ENCODE measurements at places on chromosomes 6 and 20. TPM values are rescaled to one million over a fixed set of nuclear protein-coding genes. Genes with fewer than 3 reads are reported as not detected.

LRRC1 gene
- 2.6 TPM for total RNA-seq

SRSF12 gene
- 12.1 TPM for total RNA-seq

ADGB gene
- not detected for total RNA-seq

RPP21 gene
- 36.7 TPM for total RNA-seq

PNLDC1 gene
- not detected for total RNA-seq

MTFR2 gene
- 1.9 TPM for total RNA-seq

CRISP3 gene
- not detected for total RNA-seq

ESR1 gene
- not detected for total RNA-seq

PCMT1 gene
- 147 TPM for total RNA-seq

TFAP2A gene
- total RNA-seq = 0.32 TPM

PROKR2 gene
- total RNA-seq = 0.86 TPM

MLN gene
- not detected for total RNA-seq

GRCh38 chr20:56957737-56958553, 308.5 kb downstream of the BMP7 start:
- H3K36me3 ChIP-seq = peaks cover 5% of the 10 kb centered on the region
- peak overlapping the region; percentile 99 for H3K27ac ChIP-seq
- peak overlapping the region; percentile 72 for H3K4me3 ChIP-seq

DNA sequence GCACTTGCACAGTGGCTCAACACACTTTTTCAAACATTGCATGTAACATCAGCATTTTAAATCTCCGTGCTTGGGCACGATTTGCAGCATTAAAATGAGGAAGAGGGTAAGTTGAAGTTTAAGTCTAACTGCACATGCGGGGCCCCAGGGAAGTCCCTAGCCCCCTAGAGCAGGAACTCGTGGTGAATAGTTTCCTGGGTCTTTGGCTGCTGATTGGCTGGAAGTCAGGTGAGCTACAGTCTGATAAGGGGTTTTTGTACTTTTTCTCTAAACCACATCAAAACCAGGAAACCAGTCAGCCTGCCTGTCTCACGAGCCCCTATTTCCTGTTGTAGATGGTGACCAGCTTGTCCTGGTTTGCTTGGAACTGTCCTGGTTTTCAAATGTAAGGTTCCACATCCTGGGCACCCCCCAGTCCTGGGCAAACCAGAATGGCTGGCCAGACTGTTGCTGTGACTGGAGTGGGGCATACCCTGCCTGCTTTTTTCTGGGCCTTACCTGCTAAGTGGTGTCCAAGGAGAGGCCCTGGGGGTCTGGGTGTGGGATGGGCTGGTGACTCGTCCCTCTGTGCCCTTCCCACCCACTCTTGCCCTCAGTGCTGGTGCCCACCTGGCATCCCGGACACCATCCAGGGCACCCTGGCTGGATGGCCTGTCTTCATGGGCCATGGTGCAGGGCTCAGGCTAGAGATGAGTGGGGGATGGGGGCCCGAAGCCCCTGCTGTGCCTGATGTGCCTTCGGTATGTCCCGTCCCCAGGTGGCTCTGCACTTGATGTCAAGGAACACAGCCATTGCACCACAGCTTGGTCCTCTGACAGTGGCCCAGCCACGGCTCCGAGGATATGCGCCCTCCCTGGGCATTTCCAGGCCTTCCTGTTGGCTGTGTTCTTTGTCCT, 31.8 kb downstream of the SUN5 start:
- H3K4me1 ChIP-seq = no peaks in the 10 kb centered on the region
- H3K36me3 ChIP-seq = no peaks in the 10 kb centered on the region
- peaks cover 2% of the 10 kb centered on the region for H3K27me3 ChIP-seq
- no peak for DNase-seq
- no peak overlapping the region for H3K4me3 ChIP-seq
- H3K27ac ChIP-seq = no peak overlapping the region

- no peak overlapping the region for H3K27ac ChIP-seq
- no peaks in the 10 kb centered on the region for H3K36me3 ChIP-seq
- peaks cover 7% of the 10 kb centered on the region for H3K27me3 ChIP-seq
Measured at GRCh38 chr6:170096803-170097504, 193.9 kb downstream of the DLL1 start.

GRCh38 chr6:44025226-44025625, 102.0 kb downstream of the MRPL14 start:
- peaks cover 6% of the 10 kb centered on the region for H3K36me3 ChIP-seq
- H3K27ac ChIP-seq = no peak overlapping the region
- no peak overlapping the region for H3K4me3 ChIP-seq
- no peak for DNase-seq
- no peaks in the 10 kb centered on the region for H3K4me1 ChIP-seq

- H3K27ac ChIP-seq = no peak overlapping the region
- H3K4me1 ChIP-seq = no peaks in the 10 kb centered on the region
- H3K27me3 ChIP-seq = no peaks in the 10 kb centered on the region
- H3K36me3 ChIP-seq = no peaks in the 10 kb centered on the region
- DNase-seq = no peak
Measured at GRCh38 chr6:156121973-156122372, 655.2 kb upstream of the ARID1B start.

GRCh38 chr6:31805939-31806469, 762 bp downstream of the LSM2 start:
- DNase-seq = no peak
- peak overlapping the region; percentile 97 for H3K4me3 ChIP-seq
- H3K36me3 ChIP-seq = no peaks in the 10 kb centered on the region
- peaks cover 4% of the 10 kb centered on the region for H3K4me1 ChIP-seq

- peaks cover 24% of the 10 kb centered on the region for H3K4me1 ChIP-seq
- H3K27me3 ChIP-seq = peaks cover 20% of the 10 kb centered on the region
- H3K36me3 ChIP-seq = peaks cover 12% of the 10 kb centered on the region
- no peak overlapping the region for H3K4me3 ChIP-seq
- no peak for DNase-seq
- H3K27ac ChIP-seq = no peak overlapping the region
Measured at GRCh38 chr6:30891450-30891723, 7.1 kb downstream of the DDR1 start.

DNA sequence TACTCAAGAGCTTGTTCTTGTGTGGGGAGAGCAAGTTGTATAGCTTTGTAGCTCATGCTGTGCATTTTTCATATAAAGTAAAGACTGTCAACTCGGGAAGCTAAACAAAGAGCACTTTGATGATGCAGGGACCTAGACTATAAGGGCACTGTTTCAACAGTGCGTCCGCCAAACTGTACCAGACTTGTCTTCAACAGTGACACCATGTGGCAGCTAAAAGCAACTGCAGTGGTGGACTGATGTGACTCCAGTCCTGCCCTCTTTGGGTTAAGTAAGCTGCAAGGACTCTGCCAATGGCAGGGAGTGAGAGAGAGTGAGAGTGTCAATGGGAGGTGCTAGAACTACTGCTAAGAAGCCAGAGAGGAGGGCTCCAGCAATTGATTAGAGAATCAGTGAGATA, 48.1 kb upstream of the MC3R start:
- H3K36me3 ChIP-seq = peaks cover 16% of the 10 kb centered on the region
- no peaks in the 10 kb centered on the region for H3K4me1 ChIP-seq
- no peak overlapping the region for H3K27ac ChIP-seq
- H3K4me3 ChIP-seq = no peak overlapping the region

DNA sequence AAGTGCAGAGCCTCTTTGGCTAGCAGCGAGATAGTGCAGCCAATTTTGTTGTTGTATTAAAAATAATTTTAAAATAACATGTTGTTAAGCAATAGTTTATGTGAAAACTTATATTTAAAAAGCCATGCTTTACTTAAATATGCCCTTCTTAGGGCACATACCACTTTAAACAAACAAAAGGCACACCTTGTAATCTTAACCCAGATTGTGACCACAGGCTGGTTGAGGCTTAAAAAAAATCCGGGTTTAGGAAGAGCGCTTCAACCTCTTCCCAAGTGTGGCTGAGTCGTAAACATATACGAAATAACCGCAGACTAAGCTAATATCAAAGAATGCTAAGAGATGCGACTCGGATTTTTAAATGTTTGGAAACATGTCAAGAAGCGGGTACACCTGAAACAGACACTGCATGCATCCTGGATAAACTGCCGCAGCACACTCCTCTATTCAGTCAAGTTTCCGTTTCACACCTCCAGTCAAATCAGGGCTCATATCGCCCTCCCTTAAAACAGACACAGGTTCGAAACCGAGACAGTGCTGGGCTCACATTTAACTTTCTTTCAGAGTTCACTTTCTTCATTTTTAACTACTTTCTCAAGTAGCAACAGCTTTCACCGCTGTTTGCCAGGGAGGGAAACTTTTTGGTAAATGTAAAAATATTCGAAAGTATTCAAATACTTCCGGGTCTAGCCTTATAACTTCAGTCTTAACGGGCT, 1.5 kb downstream of the DEK start:
- H3K4me1 ChIP-seq = peaks cover 10% of the 10 kb centered on the region
- no peaks in the 10 kb centered on the region for H3K36me3 ChIP-seq

GRCh38 chr6:46407246-46407645, 84.0 kb downstream of the RCAN2 start:
- no peak for DNase-seq
- peaks cover 17% of the 10 kb centered on the region for H3K4me1 ChIP-seq
- H3K27ac ChIP-seq = no peak overlapping the region
- H3K36me3 ChIP-seq = no peaks in the 10 kb centered on the region

DNA sequence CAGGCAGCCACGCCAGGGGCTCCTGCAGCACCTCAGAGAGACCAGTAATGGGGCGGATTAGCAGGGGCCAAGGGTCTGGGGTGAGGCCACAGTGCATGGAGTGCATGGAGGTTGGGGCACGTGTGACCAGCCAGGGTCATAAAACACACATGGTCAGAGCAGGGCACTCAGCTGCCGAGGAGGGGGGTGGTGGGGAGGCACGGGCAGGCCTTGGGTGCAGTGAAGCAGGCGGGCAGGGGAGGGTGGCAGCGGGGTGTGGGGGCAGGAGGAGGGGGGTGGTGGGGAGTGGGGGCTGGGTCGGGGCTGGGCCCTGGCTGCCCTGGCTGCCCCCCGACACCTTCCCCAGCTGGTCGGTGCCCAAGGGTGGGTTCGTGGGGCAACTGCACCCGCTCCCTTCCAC, 23.7 kb upstream of the NTSR1 start:
- no peak for DNase-seq
- peaks cover 29% of the 10 kb centered on the region for H3K4me1 ChIP-seq
- peaks cover 6% of the 10 kb centered on the region for H3K27me3 ChIP-seq
- H3K36me3 ChIP-seq = peaks cover 18% of the 10 kb centered on the region

DNA sequence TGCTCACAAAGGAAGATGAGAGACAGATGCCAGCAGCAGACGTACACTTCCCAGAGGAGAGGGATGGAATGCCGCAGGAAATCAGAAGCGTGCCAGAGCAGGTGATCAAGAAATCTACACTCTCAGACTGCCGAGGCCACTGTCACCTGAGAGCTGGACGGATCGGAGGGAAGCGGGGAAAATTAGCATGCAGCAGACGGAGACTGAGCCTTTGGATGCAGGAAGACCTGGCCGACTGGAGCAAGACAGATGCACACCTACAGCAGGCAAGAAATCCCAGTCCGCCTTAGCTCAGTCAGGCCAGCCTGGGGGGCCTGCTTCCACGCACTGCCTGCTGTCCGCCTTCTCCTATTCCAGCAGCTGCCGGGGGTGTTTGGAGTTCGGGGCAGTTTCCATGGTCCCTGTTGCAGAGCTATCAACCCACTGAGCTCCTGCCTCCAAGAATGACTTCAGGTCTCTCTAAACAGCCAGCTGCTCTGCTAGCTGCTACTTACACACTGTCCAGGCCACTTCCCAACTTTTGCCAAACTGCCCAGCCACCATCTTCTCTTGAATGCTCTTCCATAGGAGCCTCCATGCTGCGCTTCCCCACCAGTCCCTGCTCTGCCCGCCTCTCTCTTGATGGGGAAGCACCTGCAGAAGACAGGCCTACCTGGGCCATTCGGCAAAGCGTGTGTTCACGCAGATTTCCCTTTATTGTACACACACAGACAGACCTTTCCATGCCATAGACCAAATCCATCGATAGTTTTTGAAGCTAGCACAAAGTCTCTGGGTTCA, 368.5 kb downstream of the ZFAND3 start:
- peaks cover 73% of the 10 kb centered on the region for H3K4me1 ChIP-seq
- peaks cover 19% of the 10 kb centered on the region for H3K27me3 ChIP-seq
- H3K27ac ChIP-seq = peak overlapping the region; percentile 91
- H3K36me3 ChIP-seq = no peaks in the 10 kb centered on the region

Data from glutamatergic neuron (in vitro differentiated cells).